ENCODE measurements at places on chromosomes 5 and 9.

DNA sequence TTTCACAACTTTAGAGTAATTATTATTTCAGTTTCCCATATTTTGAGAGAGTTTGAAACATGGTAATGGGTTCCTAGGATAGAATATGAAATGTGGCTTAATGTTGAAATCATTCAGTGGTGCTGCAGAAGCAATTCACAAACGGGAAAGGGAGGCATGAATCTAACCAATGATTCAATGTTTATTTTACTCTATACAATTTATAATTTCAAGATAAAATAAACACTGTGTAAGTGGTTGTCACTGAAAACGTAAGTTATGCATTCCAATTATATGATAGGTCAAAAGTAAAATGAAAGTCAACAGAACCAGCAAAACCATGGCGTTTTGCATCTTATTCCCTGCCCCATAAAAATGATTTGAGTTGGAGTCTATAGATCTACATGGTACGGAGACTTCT, 1207.1 kb upstream of the CDH18 start:
- DNase-seq, result no peak

DNA sequence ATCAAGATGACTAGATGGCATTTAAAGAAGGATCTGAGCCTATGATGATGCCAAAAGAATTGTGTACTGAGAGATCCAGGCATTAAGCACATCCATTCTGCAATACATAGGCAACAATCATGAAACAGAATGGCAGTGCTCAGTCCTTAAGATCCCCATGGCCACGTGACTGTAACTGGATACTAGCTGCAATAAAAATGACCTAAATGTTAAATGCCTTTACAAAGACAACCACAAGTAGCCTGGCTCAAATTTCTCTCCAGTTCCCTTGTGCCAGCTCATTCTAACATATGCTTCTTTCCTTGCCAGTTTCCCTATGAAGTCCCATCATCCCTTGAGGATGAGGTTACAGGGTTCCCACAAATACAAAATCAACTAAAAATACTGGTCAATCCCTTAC, 148.3 kb upstream of the GHR start:
- DNase-seq, result no peak

- no peak for DNase-seq
These were observed 105.9 kb downstream of the UNC13B start for GRCh38 chr9:35267710-35268109.

GRCh38 chr9:124206391-124206790, 51.4 kb upstream of the NEK6 start:
- peak; percentile 81 for DNase-seq

DNA sequence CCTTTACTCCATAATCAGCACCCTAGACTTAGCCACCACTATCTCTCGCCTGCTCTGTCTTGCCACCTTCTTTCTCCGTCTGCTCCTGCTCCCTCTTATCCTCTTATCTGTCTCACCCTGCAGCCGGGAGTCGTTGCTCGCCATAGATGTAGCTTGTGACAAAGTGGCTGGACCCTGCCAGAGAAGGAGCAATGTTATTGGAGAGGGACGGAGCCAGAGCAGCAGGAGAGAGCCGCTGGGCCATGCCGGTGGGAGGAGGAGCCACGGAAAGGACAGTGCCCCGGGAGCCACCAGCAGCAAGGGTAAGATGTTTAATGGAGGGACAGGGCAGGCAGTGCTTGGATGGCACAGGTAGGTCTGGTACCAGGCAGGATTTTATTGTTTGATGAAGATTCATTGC, 137.3 kb downstream of the SEC61B start:
- no peak for DNase-seq

GRCh38 chr9:130616451-130616850, 37.1 kb downstream of the FUBP3 start:
- DNase-seq, result no peak

DNA sequence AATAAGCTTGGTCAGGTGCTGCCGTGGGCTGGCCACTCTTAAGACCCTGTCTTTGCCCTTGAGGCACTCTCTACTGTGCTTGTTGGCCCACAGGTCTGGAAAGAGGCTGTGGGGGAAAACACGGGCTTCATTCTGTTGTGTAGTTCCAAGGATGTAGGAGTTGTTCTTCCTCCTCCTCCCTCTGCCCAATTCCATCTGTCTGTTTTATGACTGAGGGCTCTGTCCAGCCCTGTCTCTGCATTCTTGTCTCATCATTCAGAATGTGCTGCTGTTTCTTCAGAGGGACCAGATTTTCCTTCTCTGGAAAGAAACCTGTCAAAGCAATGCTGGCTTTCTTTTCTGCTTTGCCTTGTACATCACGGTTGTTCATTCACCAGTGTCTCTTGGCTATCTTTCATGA, 84.1 kb downstream of the MAP1B start:
- no peak for DNase-seq

GRCh38 chr5:40736103-40736875, 19.5 kb downstream of the TTC33 start:
- DNase-seq, result no peak

DNA sequence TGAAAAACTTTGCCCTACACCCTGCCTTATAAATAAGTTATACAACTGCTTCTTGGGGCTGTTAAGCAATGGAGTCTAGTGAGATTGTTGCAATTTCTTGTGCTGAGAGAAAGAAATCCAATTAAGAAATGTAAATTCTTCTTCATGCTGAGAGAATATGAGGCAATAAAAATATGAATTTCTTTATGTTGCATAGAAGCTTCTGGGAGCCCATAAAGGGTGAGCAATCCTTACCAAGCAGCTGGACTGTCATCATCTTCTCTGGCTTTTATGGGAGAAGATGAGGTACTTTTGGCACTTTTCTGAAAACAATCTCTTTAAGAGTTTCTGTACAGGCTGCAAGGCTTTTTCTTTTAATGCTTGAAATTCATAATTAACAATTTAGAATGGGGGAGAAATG, 204.3 kb downstream of the DMRTA1 start:
- DNase-seq, result no peak

DNA sequence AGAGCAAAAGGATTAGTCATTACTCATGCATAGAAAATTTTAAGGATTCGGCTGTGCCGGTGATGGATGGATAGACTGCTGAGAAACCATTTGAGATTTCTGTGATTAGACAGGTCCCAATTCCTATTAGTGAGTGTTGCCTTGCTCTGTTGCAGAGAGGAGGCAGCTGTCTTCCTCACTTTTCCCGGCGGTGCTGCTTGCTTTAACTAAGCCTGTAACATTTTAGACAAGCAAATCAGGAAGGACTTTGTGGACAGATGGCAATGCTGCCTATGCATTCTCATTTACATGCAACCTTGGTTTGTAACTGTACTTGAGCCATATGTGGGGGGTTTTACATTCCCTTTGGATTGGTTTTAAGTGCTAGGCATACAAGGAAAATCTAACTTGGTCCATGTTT, 1176.3 kb downstream of the CDH18 start:
- DNase-seq, result no peak

GRCh38 chr9:35070823-35071813, 1.3 kb downstream of the VCP start:
- no peak for DNase-seq

DNA sequence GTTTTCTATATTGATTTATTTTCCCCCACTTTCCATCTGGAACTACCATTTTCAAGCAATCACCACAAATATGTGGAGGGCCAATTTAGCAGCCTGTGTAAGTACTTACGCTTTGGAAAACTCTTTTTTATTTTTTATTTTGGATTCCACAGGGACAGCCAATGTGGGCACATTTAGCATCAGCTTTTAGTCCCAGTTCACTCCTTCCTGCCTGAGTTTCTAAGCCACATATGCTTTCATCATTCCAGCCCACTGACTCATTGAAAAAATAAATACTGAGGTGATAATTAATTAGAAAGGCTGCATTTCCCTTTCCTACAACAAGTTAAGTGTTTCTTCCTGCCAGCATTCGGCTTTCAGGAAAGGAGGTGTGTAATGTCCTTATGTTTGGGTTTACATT, 76.8 kb downstream of the TMEM167A start:
- DNase-seq, result no peak

DNA sequence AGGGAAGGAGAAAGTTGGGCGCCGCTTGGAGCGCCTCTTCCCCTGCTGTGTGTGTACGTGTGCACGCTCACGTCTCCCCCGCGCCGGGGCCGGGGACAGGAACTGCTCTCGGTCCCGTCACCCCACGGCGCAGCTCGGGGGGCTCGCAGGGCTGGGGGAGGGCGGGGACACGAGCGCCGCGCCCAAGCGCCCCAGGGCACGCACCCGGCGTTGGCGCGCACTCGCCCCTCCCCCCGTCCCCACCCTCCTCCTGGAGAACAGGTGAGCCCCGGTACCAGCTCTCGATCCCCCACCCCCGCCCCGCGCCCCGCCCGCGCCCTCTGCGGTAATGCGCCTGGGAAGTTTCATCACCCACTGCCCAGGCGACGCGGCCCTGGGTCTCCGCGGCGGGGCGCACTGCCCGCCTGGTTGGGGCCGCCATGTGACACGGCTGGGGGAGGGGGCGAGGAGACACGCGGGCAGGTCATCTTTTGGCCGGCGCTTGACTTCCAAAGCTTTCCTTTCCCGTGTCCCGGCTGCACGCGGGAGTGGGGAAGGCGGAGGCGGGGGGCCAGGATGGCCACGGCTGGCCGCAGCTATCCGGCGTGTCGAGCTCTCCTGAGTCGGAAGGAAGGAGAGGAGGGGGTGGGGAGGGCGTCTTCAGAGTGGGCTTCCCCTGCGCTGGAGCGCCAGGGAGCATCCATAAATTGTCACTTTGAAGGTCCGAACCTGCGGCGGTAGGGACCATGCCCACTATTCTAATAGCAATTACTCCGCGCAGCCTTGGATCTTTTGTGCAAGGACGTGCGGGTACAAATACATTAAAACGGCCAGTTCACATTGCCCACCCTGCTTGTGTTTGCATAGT, 1.5 kb upstream of the STC2 start:
- peak; percentile 35 for DNase-seq

GRCh38 chr5:134503937-134504437, 21.5 kb upstream of the JADE2 start:
- no peak for DNase-seq

DNA sequence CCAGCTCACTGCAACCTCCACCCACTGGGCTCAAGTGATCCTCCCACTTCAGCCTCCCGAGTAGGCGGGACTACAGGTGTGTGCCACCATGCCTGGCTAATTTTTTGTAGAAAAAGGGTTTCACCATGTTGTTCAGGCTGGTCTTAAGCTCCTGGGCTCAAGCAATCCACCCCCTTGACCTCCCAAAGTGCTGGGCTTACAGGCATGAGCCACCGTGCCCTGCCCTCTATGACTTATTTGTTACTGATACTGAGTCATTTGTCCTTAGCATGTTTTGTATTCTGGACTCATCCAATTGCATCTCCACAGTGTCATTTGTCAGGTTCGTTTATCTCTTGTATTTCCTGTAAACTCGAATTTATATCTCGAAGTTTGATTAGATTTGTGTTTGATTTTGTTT, 2.7 kb upstream of the ITK start:
- no peak for DNase-seq

DNA sequence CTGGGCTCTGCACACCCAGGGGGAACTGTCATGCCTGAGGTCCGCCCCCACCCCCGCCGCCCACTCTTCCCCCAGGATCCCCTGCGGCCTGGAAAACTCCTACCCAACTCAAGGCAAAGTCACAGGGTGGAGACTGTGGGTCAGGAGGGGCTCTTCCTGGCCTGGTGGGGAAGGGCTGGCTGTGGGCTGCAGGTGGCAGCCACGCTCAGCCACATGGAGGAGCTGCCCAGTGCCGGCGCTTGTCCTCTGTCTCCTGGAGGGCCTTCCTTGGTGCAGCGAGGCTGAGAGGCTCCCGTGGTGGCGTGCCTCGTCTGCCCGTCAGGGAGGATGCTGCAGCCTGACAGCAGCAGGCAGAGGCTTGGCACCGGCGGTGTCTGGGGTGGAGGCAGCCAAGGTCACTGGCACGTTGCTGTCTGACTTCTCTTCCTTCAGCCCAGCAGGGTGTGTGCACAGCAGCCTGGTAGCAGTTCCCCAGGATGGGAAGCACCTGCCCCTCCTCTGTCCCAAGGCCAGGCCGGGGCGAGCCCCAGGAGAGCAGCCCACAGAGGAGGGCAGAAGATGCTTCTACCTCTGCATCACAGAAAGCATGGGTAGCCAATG, 78.1 kb downstream of the ADAMTS2 start:
- DNase-seq, result no peak

- DNase-seq, result no peak
These were observed 37.5 kb downstream of the CPLANE1 start for GRCh38 chr5:37211661-37212060.

DNA sequence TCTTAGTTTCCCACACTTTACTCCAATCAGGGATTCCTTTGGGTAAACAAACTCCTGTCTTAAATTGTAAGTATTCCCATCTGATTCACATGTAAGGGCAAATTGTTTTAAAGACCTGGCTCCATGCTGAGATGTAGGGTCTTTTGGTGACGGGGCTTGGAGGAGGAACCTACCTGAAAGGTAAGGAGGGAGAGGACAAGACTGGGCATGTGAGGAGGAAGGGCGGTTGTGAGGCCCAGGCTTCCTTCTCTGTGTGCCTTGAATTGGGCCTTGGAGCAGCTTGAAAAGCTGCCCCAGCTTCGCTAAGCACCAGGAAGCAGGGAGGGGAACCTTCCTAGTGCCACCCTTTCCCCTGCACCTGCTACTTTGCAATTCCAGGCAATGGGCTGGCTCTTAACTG, 86.8 kb downstream of the C9orf152 start:
- DNase-seq, result no peak

DNA sequence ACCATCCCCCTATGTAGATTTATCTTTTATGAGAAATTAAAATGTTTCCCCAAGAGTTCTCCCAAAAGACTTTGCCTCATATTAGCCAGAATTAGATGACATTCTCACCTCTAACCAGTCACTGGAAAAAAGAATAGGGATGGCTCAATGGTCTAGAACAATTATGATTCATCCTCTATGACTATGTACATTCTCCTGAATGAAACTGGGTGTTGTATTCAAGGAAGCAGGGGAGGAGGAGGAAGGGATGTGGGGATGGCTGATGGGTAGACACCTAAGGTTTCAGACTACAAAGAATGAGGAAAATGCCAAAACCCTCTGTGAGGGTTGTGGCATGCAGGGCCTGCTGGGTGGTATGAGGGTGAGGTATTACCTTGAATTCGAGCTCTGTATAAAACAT, 49.5 kb upstream of the BRINP1 start:
- DNase-seq, result no peak

- DNase-seq, result no peak
These were observed 13.8 kb upstream of the ORM1 start for GRCh38 chr9:114309096-114309495.

DNA sequence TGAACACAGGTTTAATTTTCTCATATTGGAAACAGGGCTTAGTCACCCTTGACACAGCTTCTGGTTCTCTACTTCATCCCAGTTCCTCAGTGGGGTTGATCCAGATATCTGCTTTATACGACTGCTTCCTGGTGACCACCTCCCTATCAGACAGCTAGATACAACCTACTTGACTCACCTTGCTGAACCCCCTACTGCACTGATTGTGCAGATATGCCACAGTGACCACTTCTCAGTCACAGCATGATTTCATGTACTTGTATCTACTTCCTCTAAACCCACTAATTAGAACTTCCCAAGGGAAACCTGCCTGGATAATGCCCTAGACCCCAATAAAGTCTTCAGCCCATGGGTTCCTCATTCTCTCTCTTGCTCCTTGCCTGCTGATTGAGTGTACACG, 18.4 kb upstream of the RFK start:
- no peak for DNase-seq

DNA sequence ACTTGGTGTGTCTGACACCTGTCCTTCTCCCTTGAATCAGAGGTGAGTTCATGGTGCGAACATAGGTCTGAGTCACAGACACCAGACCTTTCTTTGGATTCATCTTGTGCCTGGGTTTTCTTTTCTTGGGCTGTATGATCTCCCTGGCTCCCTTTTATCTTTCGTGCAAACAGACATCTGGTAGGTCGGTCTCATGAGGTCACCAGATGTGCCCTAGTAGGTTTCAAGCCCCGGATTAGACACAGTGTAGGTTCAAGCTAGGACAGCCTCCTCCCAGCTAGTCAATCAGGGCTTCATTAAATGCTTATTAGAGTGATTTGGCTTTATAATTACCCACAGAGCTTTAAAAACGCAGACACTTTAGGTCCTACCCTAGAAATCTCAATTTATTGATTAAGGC, 106.0 kb upstream of the MYO10 start:
- DNase-seq, result no peak
